Cortex of kidney (tissue), 1 donor: ENCODE measurements at places on chromosomes 1 and 21.

- DNase-seq, result no peak
Observed at GRCh38 chr1:24648919-24649318, 5.8 kb downstream of the SRRM1 start.

DNA sequence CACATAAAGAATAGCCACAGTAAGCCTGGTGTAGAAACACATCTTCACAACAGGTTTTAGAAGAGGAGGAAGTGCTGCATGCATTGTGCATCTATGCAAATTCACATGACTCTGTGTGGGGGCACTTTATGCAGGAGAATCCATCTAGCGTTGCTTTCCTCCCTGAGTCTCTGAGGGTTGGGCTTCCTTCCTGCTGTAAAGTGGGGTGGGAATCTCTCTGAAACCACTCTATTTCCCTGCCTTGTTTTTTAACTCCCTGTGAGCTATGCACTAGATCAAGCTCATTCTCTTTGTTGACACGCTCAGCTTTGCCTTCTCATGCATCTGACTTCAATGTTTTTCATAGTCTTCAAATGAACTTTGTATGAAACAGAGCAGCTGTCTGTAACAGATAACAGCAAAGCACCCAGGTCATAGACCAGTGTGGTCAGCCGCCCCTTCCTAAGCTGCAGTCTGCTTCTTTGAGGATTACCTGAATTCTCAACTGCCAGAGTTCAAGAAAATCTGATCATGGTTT lies 102.7 kb upstream of the DPH5 start:
- no peak for DNase-seq

DNA sequence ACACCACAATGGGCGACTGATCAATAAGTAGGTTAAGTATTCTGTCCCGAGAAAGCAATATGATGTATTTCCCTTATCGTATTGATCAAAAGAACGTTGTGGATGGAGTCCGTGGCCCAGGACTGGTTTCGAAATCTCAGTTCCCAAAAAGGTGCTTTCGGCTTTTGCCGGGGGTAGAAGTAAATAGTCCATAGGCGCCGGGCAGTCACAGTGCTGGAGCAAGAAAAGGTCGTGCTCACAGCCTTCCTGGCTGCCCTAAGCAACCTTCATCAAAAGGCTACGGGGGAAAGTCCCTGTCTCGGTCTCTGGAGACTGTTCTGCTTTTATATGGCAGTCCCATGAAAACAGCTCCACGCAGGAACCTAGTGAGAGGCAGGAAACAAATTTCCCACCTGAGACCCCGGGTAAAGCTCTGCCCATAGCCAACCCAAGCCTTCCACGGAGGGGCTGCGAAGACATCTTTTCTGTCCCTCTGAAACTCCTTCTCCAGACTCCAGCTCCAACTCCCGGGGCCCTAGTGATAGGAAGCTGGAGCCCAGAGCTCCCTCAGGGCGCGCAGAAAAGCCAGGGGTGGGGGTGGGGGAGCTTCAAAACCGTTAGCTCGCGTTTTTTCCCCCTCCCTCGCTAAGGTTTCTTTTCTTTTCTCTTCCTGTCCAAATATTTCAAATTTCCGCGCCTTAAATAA lies 7.0 kb downstream of the CDKN2C start:
- DNase-seq, result no peak

DNA sequence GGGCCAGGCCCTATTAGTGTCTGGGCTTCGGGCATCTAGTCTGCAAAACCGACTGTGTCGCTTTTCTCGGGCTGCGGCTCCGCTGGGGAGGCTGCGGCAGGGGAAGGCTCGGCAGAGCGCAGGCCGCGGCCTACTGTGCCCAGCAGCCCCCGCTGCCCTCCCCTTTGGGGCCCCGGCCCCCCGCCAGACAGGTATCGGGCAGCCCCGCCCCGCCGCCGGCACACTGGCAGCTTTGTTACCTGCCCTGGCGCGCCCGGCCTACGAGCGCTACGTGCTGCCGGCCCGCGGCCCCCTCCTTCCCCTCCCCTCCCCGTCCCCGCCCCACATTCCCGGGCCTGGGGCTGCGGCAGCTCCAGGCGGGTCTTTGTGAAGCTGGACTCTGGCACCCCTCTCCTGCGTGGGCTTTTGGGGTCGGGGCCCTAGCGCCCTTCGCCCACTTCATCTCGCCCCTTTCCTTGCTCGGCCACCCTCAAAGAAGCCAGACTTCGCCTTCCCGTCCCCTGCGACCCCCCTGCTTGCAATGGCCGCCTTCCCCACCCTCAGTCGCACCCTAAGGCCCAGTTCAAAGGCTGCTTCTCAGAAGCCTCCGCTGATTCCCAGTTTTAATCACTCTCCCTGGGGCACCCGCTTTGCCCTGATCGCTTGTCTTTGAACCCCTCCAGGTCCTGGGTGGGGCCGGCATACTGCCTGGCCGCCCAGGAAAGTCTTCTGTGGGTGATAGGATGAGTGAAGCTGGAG lies 48.9 kb upstream of the SLC2A1 start:
- DNase-seq, result no peak

- no peak for DNase-seq
Observed at GRCh38 chr1:33088119-33088906, 7.4 kb downstream of the AZIN2 start.

DNA sequence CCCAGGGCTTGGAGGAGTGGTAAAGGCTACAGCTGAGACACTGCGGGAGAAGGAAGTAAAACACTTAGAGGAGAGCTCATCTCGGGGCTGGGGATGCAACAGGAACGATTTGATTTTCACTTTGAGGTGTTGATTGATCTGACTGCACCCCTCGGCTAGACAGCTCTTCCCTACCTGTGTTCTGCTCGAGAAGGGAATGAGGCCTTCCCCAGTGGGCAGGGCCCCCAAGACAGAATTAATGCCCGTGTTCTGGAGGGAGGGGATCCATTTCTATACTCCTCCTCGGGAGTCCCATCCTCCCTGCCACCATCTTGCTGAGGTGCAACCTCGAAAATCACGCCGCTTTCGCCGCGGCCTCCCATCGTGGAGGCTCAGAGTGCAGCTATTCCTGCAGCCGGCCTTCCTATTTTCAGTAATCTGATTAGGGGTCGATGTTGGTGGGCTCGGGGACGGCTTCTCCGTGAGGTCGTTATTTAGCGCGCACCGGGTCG lies 2.4 kb downstream of the ATP2B4 start:
- no peak for DNase-seq

DNA sequence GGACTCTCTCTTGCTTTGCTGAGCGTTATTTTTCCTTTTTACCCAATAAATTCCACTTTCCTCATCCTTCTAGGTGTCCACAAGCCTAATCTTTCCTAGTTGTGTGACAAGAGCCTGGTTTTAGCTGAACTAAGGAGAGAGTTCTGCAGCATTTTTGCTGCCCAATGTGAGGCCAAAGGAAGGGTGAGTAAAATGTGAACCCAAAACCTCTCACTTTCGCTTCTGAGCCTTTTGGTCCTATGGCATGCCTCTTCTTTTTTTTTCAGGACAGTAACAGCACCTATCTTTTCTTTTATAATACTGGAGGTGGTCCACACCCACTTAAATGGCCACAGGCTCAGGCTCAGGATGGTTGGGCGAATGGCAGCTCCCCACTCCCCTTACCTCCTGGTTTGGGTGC lies 111.1 kb downstream of the COP1 start:
- DNase-seq, result no peak

GRCh38 chr21:42405064-42406013 lies 1.6 kb downstream of the UBASH3A start:
- DNase-seq, result no peak

DNA sequence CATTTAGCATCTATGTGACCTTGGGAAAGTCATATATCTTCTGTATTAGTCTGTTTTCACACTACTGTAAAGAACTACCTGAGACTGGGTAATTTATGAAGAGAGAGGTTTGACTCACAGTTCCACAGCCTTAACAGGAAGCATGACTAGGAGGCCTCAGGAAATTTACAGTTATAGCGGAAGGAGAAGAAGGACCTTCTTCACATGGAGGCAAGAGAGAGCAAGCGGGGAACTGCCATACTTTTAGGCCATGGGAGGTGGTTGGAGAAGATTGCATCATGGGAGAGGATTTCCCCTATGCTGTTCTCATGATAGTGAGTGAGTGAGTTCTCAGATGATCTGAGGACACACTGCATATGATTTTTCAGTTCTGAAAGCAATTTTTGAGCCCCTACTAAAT lies 87.9 kb downstream of the CLEC20A start:
- DNase-seq, result no peak

DNA sequence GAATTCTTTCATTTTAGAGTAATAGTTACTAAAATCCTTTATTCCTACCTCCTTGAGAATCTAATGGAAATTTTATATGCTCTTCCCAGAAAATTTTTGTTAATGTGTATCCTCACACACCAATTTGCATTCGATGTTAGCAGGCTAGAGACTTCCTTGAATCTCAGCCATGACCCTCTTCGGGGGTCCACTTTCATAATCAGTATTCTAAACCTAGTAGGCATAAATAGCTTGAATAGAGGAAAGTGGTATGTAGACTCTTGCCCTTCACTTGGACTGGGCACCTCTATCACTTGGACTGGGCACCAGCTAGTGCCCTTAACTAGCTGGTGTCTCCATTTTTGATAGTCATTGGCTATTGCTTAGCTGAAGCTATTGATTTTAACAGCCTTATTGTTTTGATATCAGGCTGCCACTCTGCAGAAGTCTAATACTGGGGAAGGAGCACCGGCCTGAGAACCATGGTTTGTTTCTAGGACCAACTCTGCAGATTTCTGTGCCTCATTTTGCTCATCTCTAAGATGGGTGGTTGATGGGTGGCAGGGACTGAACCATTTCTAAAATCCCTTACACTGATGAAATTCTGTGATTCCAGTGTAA lies 42.8 kb downstream of the MRPL39 start:
- DNase-seq, result no peak

DNA sequence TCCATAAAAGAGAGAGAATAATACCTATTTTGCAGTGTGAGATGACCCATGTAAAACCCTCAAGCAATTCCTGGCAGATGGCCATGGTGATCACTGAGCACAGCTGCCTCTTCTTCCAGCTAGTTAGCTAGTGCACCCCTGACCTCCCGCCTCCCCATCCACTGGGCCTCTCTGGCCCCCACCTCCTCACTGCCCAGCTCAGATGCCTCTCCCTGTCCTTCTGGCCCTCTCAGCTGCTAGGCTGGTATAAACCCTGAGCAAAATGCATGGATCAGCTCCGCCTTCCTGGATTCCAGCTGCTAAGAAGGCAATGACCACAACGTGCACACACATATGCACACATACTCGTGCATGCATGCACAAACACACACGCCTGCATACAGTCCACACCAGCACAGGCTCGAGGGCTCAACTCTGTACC lies 117.2 kb downstream of the DMRTB1 start:
- DNase-seq, result no peak

GRCh38 chr1:171295821-171296220 lies 18.2 kb upstream of the FMO4 start:
- no peak for DNase-seq

GRCh38 chr1:204340081-204340889 lies 19.4 kb downstream of the PLEKHA6 start:
- no peak for DNase-seq

GRCh38 chr1:29166291-29166878 lies 15.3 kb downstream of the SRSF4 start:
- no peak for DNase-seq

GRCh38 chr1:162080472-162081015 lies 11.1 kb downstream of the NOS1AP start:
- no peak for DNase-seq

DNA sequence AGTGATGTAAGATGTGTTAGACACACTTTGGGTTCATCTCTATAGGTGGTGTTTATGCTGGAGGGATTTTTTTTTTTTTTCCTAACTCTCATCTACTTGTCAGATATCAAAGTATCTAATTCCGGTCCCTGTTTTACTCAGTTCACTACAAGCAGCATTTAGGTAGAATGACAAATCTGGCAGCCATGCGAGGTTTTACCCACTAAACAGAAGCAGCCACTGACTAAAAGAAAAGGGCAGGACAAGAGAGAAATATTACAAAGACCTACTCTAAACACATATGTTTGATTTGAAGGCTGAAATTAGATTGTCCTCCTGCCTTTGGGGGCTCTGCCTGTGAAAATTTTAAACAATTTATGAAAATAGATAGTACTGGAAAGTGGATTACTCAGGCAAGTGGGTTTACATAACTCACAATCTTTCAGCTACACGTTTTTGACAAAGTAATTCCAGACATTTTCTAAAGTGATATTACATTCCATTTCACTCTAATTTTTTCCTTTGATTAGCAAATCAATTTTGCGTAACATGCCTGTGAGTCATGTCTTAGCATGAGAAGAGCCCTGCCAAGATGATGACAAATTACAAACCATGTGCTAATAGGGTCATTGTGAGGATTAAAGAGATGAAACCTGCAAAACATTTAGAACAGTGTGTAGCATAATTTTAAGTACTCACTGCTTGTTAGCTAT lies 172.6 kb downstream of the PLA2G4A start:
- no peak for DNase-seq

DNA sequence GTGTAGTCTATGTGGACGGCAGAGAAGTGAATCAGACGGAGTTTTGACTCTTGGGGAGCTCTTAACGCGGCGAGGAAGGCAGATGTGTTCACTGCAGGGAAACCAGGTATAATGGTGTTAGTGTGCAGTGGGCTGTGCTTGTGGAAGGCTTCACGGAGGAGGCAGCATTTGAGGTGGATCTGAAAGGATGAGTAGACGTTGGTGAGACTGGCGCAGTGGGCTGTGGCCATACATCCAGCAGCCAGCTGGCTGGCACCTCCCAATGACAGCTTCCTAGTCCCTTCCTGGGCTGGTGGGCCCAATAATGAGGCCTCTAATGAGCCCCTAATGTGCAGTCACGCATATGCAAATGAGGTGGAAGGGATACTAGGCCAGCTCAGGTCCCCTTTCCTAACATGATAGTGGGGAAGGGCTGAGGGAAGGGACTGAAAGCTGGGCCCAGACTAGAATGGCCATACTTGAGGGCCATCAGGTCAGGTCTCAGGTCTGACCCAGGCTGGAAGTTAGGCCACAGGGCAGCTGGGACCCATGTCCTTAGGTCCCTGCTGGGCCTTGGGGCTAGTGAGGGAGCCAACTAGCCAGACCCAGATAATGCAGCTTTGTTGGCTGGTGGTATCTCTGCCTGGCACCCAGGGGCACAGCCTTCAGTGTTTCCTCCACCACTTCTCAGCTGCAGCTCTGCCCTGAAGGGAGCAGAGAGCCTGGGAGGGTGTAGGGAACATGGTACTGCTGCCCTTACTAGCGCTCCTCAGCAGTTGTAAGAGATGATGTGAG lies 3.8 kb downstream of the MAP7D1 start:
- no peak for DNase-seq

- no peak for DNase-seq
Observed at GRCh38 chr1:87478231-87478630, 149.6 kb downstream of the LMO4 start.

DNA sequence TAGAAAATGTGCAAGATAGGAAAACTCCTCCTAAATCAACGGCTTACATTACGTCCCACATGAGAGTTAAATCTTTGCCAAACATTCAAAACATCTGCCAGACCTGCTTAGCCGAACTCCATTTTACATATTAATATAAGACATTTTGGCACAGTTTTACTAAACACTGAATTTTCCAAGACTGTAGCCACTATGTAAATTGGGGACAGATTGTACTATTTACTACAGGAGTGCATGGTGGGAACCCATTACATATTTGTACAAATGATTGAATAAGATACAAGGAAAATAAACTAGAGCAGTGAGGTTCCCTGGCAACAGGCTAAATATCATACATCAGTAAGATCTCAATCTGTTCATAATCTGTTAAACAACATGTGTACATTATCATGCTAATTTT lies 1234.4 kb downstream of the KCNT2 start:
- no peak for DNase-seq
